ENCODE measurements at places on chromosomes 5 and 9. TPM values are rescaled to one million over a fixed set of nuclear protein-coding genes. Genes with fewer than 3 reads are reported as not detected.
A peak's percentile ranks its signal among the peaks of the same experiment; 100 is the strongest.

DNA sequence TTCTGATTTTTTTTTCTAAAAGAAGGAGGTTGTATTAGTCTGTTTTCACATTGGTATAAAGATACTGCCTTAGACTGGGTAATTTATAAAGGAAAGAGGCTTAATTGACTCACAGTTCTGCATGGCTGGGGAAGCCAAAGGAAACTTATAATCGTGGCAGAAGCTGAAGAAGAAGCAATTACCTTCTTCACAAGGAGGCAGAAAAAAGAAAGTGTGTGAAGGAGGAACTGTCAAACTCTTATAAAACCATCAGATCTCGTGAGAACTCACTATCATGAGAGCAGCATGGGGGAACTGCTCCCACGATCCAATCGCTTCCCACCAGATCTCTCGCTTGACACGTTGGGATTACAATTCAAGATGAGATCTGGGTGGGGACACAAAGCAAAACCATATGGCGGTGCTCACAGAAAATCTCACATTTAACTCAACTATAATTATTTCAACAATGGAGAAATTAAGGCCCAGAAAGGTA is 27.1 kb downstream of the DPYSL3 start:
- no peak for DNase-seq

GRCh38 chr9:34520096-34520495 is 2.7 kb downstream of the ENHO start:
- DNase-seq: no peak

GRCh38 chr9:93665128-93665636 is 88.8 kb downstream of the PHF2 start:
- DNase-seq: no peak

DNA sequence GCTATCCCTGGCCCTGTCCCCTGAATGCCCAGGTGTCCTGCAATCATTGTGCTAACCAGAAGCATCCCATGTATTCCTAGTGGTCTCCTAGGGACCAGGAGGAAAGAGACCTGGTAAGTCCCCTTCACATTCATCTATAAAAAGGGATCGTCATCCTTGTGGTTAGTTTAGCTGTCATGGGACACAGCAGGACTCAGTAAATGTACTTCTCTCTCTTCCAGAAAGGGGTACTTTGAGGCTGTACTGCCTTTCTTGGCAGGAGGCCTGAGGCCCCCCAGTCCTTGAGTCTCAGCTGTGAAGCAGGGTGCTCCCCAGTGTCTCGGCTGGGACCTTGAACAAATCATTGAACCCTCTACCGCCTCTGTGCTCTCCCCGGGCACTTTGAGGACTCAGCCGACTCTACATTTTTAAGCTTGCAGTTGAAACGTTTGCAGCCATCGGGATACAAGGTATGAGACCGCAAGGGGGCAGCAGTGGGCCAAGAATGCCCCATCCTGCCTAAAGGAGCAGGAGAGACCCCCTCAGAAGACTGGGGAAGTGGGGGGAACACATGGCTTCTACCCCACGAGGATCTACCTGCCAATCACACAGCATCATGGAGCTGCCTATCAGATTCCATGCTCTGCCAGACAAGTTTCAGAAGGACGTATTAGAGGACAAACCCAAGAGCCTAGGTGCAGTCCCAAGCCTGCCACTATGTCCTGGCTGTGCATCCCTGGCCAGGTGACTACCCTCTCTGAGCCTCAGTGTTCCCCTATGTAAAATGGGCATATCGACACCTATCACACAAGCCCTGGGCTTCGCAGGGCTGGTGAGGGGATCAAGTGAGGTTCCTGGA is 2.4 kb upstream of the PHYKPL start:
- DNase-seq: peak; percentile 81

- DNase-seq: no peak
These were observed 131.2 kb upstream of the MAP3K1 start for GRCh38 chr5:56684159-56684558.

- no peak for DNase-seq
These were observed 155.0 kb upstream of the PITX1 start for GRCh38 chr5:135189024-135189423.

GRCh38 chr5:132495667-132496190 is 5.2 kb upstream of the IRF1 start:
- peak; percentile 74 for DNase-seq

GRCh38 chr5:135593141-135593540 is 14.3 kb upstream of the CXCL14 start:
- peak; percentile 10 for DNase-seq

DNA sequence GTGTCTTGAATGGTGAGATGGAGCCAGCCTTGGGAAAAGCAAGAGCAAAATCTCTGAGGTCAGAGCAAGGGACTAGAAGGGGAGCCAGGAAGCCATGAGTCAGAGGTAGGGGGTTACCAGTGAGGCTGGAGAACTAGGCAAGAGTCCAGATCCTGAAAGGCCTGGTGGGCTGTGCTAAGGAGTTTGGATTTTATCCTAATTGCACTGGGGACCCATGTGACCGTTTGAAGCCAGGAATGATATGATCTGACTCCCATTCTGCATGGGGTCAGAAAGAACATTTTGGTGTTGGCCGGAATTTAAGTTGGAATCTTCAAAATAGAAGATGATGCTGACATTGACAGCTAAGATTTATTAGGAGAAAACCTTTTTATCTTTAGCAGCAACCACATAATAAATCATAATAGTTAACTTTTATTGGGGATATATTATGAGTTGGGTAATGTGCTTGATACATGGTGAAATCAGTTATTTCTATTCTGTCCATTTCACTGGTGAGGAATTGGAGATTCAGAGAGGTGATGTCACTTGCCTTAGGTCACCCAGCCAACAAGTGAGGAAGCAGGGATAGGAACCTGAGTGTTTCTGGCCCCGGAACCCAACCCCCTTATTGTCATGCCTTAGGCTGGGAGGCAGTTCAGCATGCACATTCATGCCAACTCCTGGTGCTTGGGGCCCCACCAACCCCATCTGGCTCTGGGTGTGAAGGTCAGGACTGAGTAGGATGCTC is 61.5 kb upstream of the RARS1 start:
- no peak for DNase-seq

DNA sequence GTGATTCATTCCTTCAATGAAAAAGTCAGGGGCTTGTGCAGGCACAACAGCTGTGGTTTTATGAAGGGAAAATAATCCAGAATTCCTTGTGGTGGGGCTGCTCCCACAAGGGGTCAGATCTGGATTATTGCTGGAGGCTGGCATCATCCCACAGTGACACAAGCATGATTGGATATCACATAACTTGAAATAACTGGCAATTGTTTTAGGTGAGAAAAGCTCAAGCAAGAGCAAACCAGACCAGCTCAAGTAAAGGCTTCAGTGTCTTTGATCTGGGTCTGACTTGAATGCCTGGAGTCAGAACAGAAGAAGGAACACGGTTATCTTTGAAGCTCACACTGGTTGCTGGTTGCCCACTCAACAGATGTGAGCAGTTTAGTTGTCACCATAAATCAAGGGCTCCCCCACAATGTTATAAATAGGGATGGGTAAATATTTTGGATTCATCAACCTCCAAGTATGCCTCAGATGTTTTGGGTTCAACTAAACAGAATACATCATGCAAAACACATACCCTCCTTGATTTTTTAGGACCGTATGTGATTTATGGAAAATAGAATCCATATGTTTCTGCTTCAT is 3.1 kb upstream of the ZNF474 start:
- DNase-seq: no peak

DNA sequence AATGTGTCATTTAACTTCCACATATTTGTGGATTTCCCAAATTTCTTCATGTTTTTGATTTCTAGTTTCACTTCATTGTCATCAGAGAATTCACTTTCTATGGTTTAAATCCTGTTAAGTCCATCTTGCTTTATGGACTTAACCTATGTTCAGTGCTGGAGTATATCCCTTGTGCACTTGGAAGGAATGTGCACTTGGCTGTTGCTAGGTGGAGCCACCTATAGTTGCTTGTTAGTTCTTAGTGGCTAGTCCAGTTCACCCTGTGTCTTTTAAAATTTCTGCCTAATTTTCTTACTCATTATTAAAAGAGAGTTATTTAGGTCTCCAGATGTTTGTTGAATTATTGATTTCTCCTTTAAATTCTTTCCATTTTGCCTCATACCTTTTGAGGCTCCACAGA is 1472.5 kb upstream of the CDH6 start:
- no peak for DNase-seq

GRCh38 chr5:31976169-31976568 is 197.9 kb downstream of the GOLPH3 start:
- DNase-seq: no peak

GRCh38 chr5:169706071-169706470 is 69.0 kb downstream of the DOCK2 start:
- no peak for DNase-seq

GRCh38 chr9:90408659-90409058 is 234.0 kb downstream of the DIRAS2 start:
- no peak for DNase-seq

- DNase-seq: no peak
These were observed 25.2 kb downstream of the COL23A1 start for GRCh38 chr5:178564811-178565550.

ANKRD33B gene
- total RNA-seq: 0.25 TPM

NUTM2G gene
- total RNA-seq: not detected

ADGRV1 gene
- total RNA-seq: 11.0 TPM

OR1J2 gene
- not detected for total RNA-seq

PLPPR1 gene
- total RNA-seq: 2.0 TPM
